EH (cell line): ENCODE measurements at places on chromosomes 5 and 9.
A peak's percentile ranks its signal among the peaks of the same experiment; 100 is the strongest.

DNA sequence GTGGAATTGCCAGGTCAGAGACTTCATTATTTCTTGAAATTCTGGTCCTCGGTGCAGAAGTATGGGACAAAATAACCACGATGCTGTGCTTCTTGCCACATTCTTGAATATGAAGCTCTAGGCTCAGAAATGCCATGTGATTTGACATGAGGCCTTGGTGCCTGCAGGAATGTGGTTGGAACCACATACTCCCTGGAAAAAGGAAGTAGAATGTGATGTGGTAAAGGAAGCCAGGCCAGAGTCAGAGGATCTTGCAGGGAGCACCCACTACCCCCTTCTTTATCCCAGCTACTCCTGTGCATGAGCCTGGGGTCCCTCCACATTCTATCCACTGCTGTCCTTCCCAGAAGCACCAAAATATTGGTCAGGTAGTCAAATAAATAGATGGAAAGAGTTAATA is 80.9 kb downstream of the FOXD1 start:
- DNase-seq = peak; percentile 82

DNA sequence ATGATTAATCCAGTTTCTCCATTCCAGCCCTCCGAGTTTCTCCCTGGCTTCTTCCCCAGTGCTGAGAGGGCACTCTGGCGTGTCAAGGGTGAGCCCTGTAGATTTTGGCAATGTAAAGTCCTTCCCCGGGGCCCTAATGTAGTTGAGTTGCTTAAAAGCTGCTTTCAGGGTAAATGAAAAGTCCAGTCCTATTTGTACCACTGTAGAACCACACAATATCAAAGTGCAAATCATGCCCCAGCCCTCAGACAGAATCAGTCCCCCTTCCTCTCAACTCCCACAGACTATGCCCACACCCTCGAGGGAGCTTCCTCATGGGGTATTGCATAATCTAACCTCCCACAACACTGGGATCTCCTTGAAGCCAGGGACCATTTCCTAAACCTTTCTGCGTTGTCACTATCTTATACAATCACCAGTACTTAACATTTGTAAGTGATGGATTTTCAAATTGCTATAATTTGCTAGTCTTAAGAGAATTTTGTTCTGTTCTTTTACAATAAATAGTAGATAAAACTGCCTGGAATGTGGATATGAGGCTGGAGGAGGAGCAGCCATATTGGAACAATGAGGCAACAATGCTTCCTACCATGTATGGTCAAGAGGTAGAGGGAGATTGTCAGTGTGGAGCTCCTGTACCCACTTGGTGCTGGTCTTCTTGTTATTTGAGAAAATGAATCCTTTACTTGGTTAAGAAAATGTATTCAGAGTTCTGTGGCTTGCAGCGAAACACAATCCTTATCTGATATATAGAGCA is 34.4 kb downstream of the ZNF366 start:
- peak; percentile 19 for DNase-seq

GRCh38 chr9:91200692-91201336 is 160.9 kb downstream of the AUH start:
- DNase-seq = no peak

- DNase-seq = peak; percentile 67
These were observed 120.8 kb upstream of the PDE4D start for GRCh38 chr5:60014331-60014730.

GRCh38 chr9:129395633-129396364 is 217.7 kb upstream of the IER5L start:
- no peak for DNase-seq

DNA sequence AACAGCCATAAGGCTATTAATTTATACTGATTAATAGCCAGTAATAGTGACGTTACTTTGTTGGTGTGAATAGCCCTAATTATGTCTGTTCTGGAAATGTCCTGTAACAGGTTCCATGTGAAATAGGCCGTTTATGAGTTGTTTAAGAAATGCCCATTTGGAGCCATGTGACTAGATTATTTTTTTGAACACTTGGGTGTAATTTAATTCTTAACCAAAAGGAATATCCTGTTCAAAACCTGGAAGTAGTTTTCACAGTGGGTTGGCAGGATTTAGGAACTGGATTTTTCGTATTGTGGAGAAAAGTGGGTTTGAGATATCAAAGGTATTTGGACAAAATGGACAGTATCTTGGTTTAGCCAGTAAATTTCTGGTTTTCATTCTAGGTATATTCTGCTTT is 1.3 kb downstream of the TENT2 start:
- no peak for DNase-seq

DNA sequence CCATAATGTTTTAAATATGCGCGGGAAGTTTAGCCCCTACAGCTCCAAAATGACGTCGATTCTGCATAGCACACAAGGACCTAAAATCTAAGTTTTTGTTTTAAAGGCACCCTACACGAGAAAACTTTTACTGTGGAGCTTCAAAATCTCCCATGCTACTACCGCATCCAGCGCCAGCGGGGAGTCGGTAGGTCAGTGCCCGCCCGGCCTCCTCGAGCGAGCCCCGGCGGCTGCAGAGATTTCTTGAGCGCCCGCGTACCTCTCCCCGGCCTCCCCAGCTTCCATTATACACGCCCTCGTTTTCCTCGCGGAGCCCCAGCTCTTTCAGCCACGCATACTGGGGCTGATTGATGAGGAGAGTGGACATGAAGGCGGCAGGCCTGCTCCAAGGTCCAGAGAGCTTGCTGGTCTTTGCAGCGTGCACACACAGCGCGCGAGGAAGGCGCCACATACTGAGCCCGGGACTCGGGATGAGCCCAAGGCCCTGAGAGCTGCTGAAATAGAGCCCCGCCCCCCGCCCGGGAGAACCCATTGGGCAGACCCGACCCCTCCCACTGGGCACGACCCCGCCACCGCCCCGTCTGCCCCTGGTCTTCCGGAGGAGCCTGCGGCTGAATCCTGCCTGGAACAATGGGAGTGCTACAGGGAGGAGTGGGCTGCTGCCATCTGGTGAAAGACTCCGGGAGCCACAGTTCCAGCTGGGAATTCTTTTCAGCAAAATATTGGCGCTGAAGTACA is at the start of gene ALDH7A1:
Gene ALDH7A1, minus strand, starts transcription at position 472 of the 738 bp plus-strand sequence. Its CDS starts 21 bp downstream, at position 451.
- peak; percentile 95 for DNase-seq

DNA sequence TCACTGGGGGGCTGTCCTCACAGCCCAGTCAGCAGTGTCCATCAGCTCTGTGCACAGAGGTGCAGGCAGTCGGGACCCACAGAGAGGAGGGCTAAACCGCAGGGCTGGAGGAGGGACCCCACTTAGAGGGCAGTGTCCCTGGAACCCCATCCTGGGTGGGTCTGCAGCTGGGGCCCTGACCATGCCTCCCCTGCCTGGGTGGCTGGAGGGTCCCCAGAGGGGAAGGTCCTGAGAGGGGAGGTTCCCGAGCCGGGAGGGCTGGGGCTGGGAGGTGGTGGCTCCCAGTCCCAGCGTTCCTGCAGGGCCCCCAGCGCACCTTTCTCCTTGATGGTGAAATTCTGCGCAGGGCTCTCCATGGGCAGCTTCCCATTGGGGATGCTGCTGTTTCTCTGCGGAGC is 32.7 kb downstream of the EXOC3 start:
- DNase-seq = no peak

DNA sequence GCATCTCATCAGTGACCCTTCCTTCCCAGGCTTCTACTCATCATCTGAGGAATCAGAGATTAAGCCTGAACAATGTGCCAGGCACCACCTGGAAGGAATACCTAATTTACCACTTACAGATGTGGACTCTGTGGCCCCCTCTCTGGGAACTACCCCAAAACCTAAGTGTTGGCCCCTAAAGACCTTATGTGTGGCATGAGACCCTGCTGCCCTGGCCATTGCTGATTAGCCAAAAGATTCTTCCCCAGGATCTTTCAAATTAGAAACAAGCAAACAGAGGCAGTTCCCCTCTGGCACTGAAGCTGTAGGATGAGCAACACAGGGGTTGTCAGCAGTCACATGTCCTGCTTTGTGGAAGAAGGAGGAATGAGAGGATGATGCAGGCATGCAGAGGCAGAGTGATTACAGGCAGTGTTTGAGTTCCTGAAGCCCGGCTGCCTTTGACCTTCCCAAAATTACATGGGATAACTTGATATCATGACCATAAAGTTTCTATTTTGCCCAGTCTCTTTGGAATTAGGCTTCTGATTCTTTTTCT is 10.6 kb downstream of the SPINK4 start:
- peak; percentile 76 for DNase-seq

- DNase-seq = peak; percentile 80
These were observed 1.3 kb upstream of the TRMO start for GRCh38 chr9:97923529-97924108.

GRCh38 chr9:16806674-16807073 is 63.8 kb downstream of the BNC2 start:
- no peak for DNase-seq

DNA sequence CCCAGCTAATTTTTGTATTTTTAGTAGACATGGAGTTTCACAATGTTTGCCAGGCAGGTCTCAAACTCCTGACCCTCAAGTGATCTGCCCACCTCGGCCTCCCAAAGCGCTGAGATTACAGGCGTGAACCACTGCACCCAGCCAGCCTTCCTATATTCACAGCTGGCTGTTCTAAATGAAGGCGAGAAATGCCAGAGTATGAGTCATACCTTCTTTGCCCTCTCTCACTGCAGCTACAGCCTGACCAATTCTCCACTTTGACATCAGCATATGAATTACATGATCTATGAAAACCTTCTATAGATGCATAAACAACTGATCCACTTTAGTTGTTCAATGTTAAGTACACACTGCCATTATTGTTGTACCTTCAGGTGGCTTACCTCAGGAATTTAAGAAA is 14.5 kb downstream of the APTX start:
- DNase-seq = peak; percentile 12

GRCh38 chr9:127185931-127186781 is 63.7 kb upstream of the ANGPTL2 start:
- DNase-seq = peak; percentile 97

DNA sequence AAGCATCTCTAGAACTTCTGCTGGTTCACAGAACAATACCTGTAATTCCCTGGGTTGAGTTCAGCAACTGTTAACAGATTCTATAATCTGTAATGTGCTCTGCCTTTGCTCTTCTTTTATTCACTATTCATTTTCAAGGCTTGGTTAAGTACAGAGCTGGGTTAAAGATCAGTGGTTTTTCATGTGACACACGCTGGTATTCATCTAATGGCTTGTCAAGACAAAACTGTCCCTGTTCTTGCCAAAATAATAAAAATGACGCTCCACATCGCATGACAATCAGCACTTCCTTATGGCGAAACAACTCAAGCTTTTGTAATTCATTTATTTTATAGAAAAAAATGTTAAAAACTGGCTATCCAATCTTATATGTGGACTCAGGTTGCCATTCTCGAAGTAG is 137.9 kb downstream of the BNC2 start:
- no peak for DNase-seq

DNA sequence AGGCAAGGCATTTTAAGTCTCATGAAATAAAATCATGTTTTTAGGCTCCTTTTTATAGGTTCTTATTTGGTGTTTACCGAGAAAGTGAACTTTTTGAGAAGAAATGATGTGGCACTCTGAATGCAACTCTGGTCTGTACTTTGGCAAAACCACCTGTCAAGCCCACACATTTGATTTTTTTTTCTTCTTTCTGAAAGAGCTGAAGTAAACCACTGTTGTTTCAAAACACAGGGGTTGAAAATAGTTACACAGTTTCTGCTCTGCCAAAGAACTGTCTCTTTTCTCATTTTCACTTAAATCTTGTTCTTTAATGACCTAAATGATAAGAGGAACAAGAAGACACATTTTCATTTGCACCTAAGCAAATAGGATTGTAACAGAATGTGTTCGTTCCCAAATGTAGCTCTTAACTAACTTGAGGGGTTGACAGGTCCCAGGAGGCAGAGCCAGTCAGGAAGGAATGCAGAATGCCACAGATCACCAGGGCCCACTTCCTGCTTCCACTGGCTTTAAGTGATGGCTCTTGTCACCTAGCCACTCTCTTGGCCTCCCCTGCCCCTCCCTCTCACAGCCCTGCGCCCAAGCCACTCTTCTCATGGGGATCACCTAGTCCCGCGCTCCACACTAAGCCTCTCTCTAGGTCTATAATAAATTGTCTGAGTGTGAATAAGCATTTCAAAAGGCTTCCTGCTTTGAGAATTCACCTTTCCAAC is 47.3 kb downstream of the MED27 start:
- no peak for DNase-seq

GRCh38 chr5:90134892-90135291 is 274.7 kb downstream of the CETN3 start:
- no peak for DNase-seq

GRCh38 chr5:165138236-165138635 is 1632.8 kb downstream of the MAT2B start:
- no peak for DNase-seq

GRCh38 chr5:50550267-50550666 is 109.2 kb upstream of the EMB start:
- DNase-seq = no peak

GRCh38 chr9:94911211-94911610 is 184.7 kb downstream of the AOPEP start:
- DNase-seq = no peak

GRCh38 chr5:170403675-170404074 is 14.5 kb upstream of the KCNMB1 start:
- DNase-seq = no peak

- DNase-seq = no peak
These were observed 97.9 kb downstream of the CACNA1B start for GRCh38 chr9:137975527-137975913.

DNA sequence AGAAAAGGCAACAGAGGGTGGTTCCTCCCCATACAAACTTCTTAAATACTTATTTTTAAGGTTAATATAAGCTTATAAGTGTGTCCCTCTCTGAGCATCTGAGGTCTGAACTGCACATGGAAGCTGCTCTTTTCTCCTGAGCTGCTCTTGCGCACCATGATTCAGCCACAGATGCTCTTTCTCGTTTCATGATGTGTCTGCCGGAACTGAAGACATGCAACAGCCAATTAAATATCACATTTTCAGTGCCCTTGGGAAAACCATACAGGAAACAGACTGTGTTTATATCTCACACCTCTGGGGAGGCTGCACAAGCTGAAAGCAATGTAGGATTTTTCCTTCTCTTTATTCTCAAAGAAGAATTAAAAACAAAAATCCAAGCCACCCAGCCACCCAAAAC is 96.8 kb upstream of the NREP start:
- peak; percentile 62 for DNase-seq

DNA sequence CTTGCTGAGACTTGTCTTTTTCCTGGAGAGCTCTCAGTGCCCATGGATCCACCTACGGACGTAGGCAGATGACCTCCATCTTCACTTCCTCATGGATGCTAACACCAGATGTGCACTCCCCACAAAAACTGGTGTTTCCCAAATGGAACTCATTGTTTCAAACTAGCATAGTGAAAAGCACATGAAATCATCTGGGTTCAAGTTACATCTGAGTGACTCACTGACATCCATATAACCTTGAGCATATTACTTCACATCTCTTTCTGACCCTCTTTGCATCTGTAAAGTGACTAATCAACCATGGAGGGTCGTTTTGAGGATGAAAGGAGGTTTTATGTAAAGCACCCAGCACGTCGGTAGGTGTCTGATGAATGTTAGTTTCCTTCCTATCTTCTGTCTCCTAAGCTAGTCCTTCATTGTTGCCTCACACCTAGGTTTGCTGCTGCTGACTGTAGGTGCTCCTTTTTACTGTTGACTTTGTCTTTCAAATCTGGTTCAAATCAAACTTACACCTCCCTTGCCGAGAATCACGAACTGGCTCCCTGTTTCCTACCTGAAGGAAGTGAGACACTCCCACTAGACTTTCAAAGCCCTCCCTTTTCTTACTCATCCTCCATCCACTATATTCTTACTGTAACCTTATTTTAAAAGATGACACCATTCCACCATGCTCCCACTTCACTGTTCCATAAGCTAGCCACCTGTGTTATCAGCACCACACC is 10.3 kb downstream of the OCLN start:
- DNase-seq = peak; percentile 70

GRCh38 chr9:98047002-98047401 is 9.5 kb upstream of the NANS start:
- no peak for DNase-seq
